H7 (cell line): ENCODE measurements at places on chromosomes 7 and 10.

GRCh38 chr10:31885971-31886370 lies 42.7 kb downstream of the ARHGAP12 start:
- no peak for DNase-seq

DNA sequence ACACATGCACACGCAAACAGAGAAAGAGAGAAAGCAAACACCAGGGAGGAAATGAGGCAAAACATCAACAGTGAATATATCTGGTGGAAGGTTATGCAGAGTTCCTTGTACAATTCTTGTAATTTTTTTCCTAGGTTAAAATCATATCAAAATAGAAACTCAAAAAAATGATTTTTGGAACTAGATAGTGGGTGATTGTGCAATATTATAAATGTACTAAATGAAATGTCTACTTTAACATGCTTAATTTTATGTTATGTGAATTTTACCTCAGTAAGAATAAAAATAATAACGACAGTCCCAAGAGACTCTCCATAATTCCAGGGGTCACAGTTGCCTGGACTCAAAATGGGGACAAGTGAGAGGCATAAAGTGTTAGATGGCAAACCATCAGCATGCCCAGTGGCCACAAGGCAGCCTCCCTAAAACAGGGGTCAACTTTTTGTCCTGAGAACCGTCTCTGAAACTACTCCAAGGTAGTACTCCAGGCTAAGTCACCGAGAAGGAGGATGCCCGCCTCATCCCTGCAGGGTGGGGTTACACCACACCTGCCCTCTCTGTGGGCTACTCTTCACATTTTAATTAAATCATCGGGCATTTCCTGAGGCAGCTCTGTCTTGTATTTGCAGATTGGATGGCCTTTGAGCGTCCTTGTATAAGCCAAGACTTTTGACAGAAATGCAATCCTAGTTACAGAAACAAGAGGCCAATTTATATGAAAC lies 267.7 kb downstream of the ELMO1 start:
- peak; percentile 18 for DNase-seq

DNA sequence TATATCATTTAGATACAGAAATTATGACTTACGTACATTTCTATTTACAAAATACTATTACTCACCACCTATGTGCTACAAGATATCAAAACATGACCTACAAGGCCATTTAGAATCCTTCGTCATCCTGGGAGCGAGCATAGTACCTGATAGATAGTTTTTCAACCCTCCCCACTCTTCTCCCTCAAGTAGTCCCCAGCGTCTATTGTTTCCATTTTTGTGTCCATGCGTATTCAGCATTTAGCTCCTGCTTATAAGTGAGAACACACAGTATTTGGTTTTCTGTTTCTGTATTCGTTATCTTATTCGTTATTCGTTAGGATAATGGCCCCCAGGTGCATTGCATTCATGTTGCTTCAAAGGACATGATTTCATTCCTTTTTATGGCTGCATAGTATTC lies 28.1 kb downstream of the PNLIPRP2 start:
- DNase-seq = no peak

- DNase-seq = no peak
Measured at GRCh38 chr10:32949221-32949678, 8.8 kb downstream of the ITGB1 start.

- DNase-seq = peak; percentile 69
Measured at GRCh38 chr10:3785851-3786271, 852 bp upstream of the KLF6 start.

DNA sequence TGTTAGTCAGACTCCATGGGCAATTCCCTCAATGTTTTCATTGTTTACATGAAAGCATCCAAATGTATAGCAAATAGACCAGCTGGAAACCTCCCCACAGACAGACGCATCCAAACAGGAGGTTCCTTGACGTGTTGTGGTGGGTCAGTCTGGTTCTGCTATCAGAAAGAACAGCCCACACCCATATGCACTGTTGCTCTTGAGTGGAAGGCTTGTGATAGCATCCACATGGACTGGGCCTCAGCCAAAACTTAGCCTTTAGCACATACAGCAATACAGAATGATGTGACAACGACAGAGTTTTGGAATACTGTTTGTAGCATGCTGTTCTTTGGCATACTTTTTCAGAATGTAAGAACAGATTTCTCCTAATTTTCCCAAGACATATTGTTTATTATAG lies 299.2 kb upstream of the ETV1 start:
- no peak for DNase-seq

DNA sequence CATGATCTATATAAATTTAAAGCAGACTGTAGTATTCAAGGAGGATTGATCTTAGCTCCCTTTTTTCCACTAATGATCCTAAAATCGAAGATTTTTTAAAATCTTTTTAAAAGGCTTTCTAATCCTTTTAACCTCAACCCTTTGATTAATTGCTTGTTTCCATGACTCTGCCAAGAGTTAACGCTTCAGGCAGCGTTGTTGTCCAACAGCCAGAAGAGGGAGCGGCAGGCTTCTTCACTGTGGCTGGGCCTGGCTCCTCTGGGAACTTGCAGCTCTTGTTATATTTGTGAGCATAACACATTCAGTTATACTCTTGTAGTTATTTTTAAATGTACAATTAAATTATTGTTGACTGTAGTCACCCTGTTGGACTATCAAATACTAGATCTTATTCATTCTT lies 26.3 kb downstream of the CRCP start:
- peak; percentile 28 for DNase-seq

GRCh38 chr10:17435187-17435586 lies 19.2 kb downstream of the ST8SIA6 start:
- no peak for DNase-seq

DNA sequence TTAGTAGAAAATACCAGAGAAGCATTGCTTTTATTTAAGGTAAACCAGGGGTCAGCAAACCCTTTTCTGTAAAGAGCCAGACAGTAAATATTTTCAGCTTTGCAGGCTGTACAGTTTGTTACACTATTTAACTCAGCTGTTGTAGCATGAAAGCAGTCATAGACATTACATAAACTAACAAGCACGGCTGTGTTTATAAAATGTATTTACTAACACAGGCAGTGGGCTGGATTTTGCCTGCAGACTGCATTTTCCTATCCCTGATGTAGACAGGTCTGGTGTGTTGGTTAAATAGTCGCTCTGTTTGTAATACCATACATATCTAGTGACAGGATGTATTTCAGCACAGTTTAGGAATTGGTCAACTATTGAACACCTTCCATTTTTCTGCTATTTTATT lies 129.3 kb downstream of the ST7 start:
- DNase-seq = no peak

- DNase-seq = no peak
Measured at GRCh38 chr10:63672491-63672890, 151.3 kb downstream of the REEP3 start.

DNA sequence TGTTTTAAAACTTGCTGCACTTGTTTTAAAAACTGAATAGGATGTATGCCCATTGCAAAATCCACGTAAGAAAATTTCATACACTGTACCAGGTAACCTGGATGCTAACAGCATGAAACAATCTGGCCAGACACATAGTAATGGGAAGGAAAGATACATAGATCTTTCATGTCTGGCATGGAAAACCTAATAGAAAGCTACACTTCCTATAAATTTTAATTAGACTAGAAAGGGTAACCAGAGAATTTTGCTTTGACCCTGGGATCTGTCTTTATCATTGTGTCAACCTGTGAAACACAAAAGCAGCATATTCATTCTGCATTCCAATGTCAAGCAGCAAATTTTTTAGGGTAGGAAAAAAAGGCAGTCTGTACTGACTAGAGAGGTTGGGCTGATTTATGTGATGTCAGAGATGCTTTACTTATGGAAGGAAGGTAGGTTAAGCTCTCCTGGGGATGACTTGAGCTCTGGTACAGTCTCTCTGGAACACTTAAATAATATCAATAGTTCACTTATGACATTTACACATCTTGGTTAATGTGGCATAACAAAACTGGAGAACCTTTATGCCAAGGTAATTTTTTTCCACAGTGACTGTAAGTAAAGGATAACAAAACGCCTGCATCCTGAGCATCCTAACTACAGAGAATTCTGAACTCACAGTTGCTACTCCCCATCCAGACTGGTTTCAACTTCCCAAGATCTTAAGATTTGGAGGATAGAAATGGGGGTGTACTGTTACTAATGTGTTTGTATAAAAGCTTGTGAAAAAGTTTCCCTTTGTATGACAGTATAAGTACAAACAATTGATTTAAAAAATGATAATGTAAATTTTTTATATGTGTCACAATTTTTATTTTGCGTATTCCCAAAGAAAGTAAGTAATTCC lies 44.7 kb downstream of the DOCK4 start:
- DNase-seq = no peak

- no peak for DNase-seq
Measured at GRCh38 chr7:18312482-18312881, 183.1 kb upstream of the HDAC9 start.

DNA sequence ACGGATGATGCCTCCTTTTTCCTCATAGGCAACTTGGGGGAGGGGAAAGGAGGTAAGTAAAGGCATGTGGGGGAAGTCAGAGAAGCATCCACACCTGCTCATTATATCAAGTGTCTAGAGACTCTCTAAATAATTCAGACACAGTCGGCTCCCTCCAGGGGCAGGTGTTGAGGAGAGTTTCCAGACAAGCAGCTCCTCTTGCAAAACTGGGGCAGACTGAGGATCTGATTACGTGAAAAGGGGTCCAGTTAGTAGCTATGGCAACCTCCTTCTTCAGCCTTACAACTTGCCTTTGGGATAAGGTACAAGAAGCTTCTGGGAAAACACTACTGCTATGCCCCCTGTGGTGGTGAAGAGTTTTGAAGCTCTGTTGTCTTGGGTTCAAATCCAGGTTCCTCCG lies 39.0 kb upstream of the SORBS1 start:
- no peak for DNase-seq

DNA sequence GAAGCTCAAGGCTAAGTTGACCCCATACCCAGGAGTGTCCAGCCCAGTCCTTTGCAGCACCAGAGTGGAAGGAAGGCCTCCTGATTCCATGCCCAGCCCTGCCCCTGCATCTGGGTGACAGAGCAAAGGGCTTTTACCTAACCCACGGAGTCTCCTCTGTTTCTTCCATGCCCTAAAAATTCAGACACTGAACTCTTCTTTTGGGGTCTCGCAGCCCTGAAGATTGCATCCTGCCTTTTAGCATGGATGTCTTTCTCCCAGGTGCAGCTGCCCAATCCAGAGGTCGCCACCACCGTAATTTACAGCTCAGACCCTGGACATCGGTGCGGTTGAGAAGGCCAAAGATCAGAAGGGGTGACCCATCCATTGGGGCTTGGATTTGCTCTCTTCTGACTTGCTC lies 50.8 kb downstream of the CXCL12 start:
- DNase-seq = no peak

DNA sequence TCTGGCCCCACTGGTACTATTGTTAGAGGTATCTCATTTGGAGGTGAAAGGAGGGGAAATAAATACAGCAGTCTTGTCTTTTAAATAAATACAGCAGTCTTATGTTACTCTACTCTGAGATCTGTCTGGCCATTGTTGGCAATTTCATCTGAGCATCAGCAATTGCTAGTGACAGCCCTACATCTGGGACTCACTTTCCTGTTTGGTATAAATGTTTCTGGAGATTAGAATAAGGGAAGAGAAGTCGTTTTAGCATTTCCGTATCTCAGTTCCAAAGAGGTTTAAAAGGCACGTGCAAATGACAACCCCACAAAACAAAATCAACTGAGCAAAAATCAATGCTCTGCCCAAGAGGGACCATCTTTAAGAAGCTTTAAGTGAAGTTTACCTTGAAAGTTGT lies 18.1 kb upstream of the CNNM2 start:
- DNase-seq = no peak

DNA sequence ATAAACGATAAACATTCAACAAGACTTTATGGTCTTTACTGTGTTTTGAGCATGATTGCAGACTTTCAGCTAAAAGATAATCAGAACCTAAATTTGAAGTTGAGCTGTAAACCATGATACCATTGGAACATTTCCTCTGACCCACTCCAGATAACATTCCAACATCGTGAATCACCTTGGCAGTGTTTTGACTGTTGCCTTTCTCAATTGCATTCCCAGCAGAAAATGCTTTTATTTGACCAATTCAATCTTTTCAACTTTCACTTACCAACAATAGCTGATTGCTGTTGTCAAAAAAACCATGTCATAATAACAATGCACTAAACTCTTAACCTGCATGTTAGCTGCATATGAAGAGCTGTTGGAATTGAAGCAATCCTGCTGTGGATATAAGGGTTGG lies 165.5 kb downstream of the MDFIC start:
- DNase-seq = no peak

GRCh38 chr7:35261476-35262285 lies 7.8 kb upstream of the TBX20 start:
- peak; percentile 75 for DNase-seq

DNA sequence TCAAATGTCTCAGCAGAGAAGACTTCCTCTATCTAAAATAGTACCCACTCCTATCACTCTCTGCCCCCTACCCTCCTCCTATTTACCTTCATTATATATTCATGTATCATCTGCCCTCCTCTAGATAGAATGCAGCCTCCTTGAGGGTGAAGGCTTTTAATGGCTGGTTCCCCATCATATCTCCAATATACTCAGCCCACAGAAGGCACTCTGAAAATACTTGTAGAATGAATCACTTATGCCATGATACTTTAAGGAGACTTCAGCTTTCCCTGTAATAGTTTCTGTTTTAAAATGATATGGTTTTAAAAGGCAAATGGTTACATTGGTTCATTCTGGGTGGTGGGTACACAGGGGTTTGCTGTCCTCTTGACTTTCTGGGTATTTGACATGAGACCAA lies 25.3 kb downstream of the GFRA1 start:
- DNase-seq = no peak

GRCh38 chr7:115548756-115549155 lies 481.8 kb downstream of the TFEC start:
- DNase-seq = no peak

DNA sequence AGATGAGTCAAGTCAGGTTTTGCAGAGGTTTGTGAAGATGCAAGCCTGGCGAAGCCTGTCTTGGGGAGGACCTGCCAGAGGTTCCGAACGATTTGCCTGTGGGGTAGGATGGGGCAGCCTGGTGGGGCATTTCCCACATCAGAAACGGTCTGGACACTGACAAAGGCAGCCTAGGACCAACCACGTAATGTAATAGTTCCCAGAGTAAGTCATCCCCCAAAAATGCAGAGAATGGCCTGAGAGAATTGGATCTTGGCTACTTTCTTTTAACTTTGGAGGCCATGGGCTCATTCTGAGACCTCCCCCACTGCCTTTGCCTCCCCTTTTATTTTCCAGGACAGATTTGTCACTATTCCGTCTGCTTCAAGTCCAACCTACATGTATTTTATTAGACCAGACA lies 168.9 kb upstream of the SH2B2 start:
- DNase-seq = no peak

DNA sequence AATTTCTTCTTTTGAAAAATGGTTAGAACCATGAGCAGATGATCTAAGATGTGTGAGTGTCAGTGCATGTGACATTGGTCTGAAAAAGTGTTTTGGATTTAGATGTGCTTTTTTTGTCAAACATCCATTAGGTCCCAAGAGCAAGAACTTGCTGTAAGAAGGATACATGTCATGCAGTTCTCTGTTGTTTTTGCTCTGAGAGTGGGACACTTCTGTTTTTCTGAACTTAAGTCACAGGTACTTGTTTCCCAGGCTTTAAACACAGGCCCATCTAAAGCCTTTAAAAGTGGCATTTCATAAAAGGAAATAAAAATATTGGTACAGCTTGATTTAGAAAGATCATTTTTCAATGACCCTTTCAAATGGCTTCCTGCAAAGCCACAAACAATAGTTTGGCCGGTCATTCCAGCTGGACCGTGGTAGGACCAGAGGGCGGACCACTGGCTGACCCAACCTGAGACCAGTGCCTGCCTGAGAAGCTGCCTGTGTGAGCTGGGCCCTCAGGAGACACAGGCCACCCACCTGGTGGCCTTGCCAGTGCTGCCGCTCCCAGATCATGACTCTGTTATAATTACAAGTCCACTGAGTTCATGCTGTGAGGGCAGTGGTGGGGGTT lies 92.7 kb downstream of the EEPD1 start:
- no peak for DNase-seq
